ENCODE measurements at places on chromosomes 5 and 9.

DNA sequence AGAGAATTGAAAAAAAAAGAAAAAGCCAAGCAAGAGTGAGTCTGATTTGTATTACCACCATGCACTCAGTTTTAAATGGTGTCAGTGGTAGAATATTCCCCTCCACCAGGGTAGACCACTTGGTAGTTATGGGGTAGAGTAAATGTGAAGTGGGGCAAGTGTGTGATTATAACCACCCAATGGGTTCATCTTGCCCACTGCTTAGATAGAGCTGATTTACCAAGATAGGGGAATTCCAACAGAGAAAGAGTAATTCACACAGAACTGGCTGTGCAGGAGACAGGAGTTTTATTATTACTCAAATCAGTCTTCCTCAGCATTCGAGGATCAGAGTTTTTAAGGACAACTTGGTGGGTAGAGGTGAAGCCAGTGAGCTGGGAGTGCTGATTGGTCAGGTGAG is 113.3 kb upstream of the RAI14 start:
- no peak for DNase-seq

DNA sequence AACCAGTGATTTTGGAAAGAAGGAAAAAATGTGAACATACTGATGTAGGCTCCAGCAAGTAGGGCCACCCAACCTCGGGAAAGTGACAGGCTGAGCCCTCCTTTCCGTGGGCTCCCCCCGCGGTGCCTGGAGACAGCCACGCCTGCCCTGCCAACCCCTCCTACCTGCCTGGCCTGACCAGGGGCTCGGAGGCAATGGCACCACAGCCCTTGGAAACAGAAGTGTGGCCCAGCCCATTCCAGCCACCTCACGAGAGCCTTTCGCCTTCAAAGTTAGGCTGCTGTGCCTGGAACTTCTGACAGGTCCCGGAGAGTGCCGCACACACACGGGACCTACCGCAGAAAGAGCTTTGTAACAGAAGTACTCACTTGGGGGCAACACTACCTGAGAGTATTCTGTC is 49.5 kb upstream of the LRRC14B start:
- no peak for DNase-seq

- no peak for DNase-seq
These were observed 31.2 kb downstream of the DEPDC1B start for GRCh38 chr5:60668686-60669304.

GRCh38 chr5:62902126-62902525 is 323.5 kb downstream of the LRRC70 start:
- no peak for DNase-seq

DNA sequence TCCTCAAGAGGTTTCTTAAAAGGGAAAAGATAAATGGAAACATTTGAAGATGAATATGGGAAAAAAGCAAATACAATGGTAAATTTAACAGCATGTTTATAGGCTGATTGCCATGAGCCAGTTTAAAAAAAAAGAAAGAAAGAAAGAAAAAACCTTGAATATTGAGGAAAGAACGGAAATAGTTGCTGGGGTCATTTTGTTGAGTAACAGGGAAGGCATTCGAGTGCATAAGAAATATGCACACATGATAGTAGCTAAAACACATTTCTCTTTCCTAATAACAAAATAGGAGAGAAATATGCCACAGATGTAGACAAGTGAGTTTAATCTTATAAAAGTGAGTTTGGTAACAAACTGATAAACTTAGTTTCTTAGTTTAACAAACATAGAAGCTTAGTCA is 864.6 kb upstream of the ACO1 start:
- DNase-seq: no peak

DNA sequence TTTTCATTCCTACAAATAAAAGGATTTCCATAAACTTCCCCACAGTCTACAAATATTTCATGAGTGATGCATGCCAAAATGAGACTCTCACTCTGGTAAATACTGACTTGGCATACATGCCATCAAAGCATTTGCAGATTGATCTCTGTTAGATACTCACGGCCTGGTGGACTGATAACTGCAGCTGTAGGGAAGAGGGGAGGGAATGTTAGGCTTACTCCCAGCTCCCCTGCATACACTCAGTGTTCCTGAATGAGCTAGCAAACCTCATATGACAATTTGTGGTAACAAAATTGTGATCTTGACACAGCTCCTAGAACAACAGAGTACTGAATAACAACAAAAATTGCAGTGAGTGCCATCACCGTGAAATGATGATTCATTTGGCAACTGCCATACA is 435.3 kb downstream of the NR2F1-AS1 start:
- no peak for DNase-seq

GRCh38 chr5:145752947-145753346 is 82.2 kb downstream of the PRELID2 start:
- no peak for DNase-seq

- DNase-seq: no peak
These were observed 7.7 kb downstream of the SPINK9 start for GRCh38 chr5:148343046-148343407.

- no peak for DNase-seq
These were observed 1.1 kb upstream of the DAP start for GRCh38 chr5:10761933-10762775.

DNA sequence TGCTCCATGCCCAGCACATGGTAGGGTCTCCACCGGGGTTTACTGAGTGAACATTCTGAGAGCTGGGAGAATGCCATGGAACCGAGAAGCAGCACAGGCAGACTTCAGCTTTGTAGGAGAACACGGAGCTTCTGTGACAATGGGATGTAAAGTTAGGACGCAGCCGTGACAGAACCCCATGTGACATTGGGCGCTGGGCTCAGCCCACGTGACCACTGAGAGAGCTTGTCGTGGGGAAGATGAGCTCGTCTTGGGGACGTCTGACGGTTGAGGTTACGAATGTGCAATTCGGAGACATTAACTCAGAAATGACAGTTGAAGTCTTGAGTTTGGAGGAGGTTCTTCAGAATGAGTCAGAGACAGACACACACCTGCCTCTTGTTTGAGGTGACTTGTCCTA is 13.5 kb downstream of the SDHA start:
- peak; percentile 21 for DNase-seq

DNA sequence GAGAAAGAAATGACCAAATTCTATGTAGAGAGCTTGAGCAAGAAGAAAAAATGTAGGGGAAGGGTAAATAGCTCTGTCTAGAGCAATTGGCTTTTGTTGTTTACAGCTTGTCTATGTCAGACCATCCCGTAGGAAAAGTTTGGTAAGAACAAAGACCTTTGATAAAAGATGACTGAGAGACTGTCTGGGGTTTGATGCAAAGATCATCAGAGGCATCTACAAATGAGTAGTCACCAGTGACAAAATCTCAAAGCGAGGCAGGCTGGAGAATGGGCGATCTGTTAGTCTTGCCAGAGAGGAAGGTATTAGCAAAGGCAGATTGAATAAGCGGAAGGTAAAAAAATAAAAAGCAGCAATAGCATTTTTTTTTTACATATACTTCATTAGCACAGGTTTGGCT is 125.0 kb upstream of the RASGRF2 start:
- no peak for DNase-seq

- no peak for DNase-seq
These were observed 14.3 kb downstream of the SNX30 start for GRCh38 chr9:112764837-112765236.

GRCh38 chr5:33153831-33154230 is 286.9 kb upstream of the TARS1 start:
- DNase-seq: no peak

- DNase-seq: no peak
These were observed 14.0 kb upstream of the PDLIM4 start for GRCh38 chr5:132243366-132243977.

GRCh38 chr5:150542933-150543445 is 35.1 kb downstream of the NDST1 start:
- no peak for DNase-seq

DNA sequence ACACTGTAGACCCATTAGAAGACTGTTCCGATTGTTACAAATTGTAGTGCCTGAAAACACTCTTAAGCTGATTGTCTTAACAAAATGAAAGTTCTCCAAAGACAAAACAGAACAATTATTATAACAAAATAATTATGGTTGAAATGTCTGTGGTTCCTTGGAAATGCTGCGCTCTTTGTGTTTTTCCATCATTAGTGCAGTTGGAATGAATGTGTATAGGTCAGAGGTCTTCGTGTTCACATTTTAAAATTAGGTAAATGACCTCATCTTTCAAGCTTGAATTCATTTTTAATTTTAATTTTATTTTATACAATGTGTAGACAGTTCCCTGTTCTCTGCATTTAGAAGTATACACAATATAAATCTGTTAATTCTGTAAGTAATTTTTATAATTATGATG is 56.7 kb upstream of the NXNL2 start:
- DNase-seq: no peak

DNA sequence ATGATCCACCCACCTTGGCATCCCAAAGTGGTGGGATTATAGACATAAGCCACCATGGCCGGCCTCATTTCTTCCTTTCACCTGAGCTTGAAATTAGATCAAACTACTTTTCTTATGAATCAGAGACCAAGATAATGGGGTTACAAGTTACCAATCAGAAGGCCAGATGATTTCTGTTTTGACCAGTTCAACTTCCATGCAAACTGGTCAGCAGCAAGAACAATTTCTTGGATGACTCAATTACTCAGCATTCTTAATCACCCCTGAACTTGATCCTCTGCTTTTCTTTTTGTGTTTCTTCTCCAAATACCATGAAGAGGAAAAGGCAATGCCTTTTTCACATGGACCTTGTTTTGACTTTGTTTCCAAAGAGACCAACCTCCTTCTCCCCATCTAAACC is 10.0 kb upstream of the PLIN2 start:
- DNase-seq: no peak

DNA sequence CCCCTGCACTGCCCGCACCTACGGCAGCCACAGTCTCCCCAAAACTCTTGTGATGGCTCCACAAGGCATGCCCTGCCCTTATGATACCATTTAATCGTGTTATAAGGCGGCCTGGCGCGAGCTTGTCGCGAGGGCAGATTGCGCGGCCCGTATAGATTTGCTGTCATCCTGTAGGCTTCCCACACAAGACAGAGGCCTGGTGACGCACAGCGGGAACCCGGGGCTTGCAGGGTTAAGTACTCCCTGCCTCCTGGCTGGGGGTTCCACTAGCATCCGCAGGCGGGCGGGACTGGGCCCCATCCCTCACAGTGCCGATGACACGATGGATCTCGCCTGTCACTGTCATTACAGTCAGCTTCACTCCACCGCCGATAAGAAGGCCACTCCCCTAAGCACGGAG is 364.9 kb upstream of the IRX2 start:
- DNase-seq: no peak

DNA sequence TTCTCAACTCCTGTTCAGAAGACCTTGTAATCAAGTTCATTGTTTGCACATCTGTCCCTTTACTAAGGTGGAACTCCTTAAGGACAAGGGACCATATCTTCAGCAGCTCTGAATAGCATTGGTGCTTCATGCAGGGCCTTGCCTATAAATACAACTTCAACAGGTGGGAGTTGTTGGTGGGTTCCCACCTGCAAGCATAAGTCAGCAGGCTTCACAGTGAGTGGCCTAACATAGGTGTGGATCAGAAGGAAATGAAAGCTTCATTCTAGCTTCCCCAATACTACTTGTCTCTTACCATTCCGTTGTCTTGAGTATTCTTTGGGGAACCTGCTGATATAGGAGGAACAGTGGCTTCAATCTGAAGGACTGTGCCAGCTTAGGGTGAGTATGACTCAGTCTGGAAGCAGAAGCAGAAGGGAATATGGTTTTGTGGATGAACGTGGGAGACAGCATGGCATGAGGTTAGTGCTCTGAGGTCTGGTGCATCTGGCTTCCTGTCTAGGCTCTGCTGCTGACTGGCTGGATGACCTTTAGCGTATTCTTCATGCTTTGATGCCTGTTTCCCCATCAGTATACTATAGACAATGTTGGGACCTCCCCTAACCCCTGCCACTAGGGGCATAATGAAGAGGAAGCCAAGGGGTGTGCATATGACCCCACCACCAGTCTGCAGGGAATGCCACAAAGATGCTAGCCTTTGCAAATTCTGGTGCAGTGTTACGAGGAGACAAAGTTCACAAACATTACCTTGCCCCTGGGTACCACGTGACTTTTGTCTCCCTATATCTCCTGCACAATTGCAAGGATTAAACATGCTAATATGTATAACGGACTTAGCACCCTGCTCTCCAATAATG is 192.3 kb downstream of the PALM2AKAP2 start:
- DNase-seq: peak; percentile 40

DNA sequence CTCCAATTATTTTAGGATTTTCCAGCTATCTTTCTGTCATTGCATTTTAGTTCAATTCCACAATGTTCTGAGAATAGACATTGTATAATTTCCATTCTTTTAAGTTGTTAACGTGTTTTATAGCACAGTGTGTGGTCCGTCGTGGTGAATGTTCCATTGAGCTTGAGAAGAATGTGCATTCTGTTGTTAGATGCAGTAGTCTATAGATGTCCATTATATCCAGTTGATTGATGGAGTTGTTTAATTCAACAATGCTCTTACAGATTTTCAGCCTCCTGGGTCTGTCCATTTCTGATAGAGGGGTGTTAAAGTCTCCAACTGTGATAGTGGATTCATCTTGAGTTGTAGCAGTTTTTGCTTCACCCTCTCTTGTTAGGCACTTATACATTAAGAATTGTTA is 1587.7 kb upstream of the NUDT12 start:
- no peak for DNase-seq

DNA sequence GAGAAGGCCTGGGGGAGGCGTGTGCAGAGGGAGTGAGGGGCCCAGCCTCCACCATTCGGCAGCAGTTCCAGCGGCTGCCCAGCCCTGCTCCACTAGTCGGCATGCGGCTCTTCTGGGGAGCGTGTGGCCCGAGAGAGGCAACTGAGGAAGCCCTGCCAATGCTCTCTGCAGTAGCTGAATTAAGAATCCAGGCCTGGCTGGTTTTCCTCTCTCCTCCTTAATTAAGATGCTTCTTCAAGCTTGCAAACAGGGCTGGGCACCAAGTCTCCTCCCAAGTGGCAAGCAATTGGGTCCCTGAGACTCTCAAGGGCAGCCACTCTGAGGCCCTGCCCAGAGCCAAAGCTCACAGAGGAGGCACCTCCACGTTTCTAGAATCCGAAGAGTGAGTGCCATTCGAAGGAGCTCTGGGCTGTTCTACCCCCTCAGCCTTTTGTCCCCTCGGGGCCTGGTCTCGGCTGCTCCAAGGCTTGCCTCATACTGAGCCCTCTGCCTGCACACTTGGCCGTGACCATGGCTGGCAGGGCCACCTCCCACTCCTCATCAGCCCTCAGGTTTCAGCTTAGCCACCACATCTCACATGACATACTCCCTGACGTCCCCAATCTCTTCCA is 75.4 kb upstream of the LRRTM2 start:
- DNase-seq: no peak

DNA sequence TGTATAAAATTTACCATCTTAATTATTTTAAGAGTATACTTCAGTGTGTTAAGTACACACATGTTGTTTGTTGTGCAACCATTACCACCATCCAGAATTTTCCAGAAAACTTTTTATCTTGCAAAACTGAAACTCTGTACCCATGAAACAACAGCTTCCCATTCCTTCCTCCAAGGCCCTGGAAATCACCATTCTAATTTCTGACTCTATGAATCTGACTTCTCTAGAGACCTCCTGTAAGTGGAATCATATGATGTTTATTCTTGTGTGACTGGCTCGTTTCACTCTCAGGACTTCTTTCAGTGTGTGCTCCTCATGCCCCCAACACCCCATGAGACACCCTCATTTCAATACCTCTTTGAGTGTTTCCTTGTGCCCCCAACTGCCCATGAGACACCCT is 60.4 kb upstream of the COL15A1 start:
- no peak for DNase-seq

GRCh38 chr5:113846941-113847340 is 333.4 kb downstream of the YTHDC2 start:
- no peak for DNase-seq

GRCh38 chr5:171848486-171848885 is 62.9 kb downstream of the SMIM23 start:
- DNase-seq: no peak

- no peak for DNase-seq
These were observed 233.6 kb downstream of the ACTL7B start for GRCh38 chr9:108621991-108622855.
